DMS53 (cell line): ENCODE measurements at places on chromosomes 1 and 21.

DNA sequence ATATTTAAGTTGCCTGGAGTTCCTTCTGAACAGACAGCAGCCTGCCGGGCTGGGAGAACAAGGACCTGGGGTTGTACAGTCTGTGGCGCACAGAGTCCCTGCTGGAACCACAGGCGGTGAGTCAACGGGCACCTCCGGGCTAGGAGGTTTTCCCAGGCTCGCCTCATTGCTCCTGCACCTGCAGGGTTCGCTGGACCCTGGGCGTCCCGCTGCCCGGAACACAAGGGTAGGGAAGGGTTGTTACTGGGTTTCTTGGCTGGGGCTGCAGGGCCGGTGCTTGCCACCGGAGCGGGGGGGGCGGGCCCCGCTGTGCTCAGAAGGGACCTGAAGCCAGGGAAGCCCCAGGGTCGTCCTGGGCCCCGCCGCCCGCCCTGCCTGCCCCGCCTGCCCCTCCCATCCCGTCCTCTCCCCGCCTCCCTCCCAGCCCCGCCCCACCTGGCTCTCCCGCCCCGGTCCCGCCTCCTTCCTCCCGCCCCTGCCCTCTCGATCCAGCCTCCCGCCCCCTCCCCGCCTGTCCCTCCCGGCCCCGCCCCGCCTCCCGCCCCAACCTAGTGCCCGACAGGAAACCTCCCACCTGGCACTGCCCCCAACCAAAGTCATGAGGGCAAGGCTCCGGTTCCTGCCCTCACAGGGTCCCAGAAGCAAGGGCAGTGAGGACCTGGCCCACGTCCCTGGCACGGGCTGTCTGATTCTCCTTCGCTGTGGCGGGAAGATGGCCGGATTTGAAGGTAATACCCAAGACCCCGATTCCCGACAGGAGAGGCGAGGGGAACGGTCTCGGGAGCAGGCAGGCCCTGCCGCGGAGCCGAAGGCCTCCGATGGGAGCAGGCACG is 6.8 kb downstream of the JMJD4 start:
- DNase-seq: peak; percentile 95

GRCh38 chr1:59505596-59506028 is 208.7 kb downstream of the FGGY start:
- no peak for DNase-seq

DNA sequence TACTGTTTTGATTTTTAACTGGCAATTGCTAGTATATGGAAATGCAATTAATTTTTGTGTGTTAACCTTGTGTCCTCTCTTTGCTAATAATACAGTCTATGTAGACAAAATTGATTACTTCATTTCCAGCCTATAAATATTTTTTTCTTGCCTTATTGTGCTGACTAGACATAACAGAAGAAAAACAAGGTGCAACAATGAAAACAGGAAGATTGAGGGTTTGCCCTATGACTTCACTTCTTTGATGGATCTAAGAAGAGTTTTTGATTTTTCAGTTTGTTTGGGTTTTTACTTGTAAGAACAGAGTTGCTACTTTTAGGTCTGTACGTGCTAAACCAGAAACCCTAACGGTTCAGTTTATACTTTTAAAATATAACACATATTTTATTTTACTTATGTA is 8.5 kb upstream of the CNIH4 start:
- DNase-seq: no peak

GRCh38 chr1:19390901-19391595 is 78.9 kb downstream of the SLC66A1 start:
- peak; percentile 64 for DNase-seq

GRCh38 chr1:151502035-151502700 is 9.0 kb upstream of the CGN start:
- DNase-seq: no peak

DNA sequence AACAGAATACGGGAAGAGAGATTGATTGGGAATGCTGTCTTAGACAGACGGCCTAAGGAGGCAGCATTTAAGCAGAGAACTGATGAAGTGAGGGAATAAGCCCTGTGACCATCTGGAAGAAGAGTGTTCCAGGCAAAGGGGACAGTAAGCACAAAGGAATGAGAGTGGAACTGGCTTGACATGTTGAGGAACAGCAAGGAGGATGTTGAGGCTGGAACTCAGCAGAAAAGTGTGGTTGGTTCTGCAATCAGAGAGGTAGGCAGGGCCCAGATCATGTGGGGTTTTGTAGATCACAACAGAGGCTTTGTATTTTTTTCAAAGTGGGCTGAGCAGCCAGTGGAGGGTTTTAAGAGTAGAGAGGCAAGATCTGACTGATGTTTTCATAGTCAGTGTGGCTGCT is 157.4 kb downstream of the DNM3 start:
- DNase-seq: no peak

DNA sequence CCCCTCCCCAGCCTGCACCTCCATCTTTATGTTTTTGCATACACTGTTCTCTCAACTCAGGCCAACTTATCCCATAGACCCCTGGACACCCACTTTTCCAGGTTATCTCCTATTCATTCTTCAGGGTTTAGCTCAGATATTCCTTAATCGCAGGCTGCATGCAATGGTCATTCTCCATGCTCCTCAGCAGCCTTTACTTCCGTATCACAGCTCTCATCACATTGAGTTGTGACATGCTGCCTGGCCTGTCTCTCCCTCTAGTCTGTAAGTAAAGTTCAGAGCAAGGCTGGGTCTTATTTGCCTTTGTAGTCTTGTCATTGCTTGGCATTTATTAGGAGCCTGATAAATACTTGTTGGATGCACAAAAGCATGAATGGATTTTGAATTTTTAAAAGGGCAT is 6.9 kb downstream of the DNAJC6 start:
- no peak for DNase-seq

DNA sequence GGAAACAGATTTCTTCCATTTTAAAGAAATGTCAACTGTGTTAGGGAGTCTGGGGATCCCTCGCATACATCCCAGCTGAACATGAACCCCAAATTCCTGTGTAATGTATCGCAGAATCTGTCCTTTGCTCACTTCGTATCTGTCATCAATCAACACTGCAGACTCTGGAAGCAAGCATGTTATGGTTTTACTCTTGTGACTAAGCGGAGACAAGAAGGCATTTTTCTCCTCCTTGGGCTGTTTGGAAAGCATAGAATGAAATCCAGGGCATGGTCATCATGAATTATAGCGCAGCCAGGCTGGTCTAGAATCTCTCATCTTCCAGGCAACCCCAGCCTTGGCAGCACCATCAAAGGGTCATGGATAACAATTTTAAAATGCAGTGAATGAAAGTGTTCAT is 290.2 kb downstream of the KIF26B start:
- DNase-seq: no peak

DNA sequence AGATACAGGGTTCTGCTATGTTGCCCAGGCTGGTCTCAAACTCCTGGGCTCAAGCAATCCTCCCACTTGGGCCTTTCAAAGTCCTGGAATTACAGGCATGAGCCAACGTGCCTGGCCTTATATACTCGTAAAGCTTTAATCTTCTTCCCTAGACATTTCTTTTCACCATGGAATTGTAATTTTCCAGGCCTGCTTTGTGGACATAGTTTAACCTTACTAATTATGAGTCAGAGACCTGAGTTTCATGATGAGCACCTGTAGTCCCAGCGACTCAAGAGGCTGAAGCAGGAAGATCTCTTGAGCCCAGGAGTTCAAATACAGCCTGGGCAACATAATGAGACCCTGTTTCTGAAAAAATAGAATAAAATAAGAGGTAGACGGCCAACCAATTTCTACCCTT is 12.3 kb downstream of the PATJ start:
- DNase-seq: peak; percentile 85

- peak; percentile 7 for DNase-seq
These were observed 134.6 kb downstream of the TENT5C start for GRCh38 chr1:117740496-117740895.

DNA sequence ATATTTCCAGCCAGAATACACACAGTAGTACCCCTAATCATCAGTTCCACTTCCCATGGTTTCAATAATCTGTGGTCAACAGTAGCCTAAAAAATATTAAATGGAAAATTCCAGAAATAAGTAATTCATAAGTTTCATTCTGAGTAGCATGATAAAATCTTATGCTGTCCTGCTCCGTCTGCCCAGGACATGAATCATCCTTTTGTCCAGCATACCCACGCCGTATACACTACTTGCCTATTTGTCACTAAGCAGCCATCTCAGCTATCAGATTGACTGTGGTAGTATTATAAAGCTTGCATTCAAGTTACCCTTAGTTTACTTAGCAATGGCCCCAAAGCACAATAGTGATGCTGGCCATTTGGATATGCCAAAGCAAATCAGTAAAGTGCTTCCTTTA is 118.7 kb downstream of the SLC5A9 start:
- DNase-seq: no peak

DNA sequence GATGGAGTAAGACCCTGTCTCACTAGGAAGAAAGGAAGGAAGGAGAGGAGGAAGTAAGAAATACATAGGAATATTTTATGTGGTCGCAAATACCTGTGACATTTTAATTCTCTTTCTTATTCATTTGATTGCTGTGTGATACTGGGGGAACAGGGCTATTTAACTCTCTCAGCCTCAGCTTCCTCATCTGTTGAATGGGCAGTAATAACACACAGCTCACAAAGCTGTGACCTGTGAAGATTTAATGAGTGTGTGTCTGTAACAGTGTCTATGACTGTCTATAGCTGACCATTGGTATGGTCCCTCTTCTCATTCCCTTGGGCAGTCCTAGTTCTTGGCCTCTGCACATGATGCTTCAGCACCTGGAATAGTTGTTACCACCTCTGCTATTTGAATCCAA is 13.6 kb upstream of the GPR161 start:
- no peak for DNase-seq

GRCh38 chr1:115077286-115077983 is 11.9 kb downstream of the TSPAN2 start:
- DNase-seq: no peak

DNA sequence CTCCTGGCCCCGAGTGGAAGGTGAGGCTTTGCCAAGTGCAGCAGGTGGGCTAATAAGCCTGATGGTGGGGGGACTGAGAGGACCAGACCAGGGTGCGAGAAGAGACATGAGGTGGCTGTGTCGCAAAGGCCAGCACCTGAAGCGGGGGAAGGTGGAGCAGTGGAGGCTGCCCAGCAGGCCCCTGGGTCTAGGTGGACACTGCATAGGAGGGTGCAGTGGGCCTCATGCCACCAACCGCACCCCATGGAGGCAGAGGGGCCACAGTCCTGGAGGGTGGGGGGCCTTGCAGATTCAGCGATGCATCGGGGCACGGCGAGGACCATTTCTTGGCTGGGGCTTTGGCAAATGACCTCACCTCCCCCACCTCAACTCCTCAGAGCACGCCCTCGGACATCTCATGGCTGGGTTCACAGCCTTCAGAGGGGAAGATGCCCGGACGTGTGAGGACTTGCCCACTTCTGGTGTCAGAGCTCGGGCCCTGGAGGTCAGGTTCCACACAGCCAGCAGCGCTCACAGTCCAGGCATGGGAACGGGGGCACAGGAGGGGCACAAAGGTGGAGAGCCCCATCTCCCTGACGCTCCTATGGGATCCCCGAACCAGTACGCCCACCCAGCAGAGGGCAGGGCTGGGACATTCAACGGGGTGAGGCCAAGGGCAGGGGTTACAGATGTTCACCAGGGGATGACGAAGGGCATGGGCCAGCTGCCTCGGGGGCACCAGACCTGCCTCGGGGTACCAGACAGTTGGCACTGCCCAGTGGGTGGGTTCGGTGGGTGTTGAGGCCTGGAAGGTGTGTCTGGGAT is 35.4 kb downstream of the UBE2G2 start:
- no peak for DNase-seq

- DNase-seq: no peak
These were observed 87.0 kb upstream of the ZC3H11B start for GRCh38 chr1:219699870-219700269.

GRCh38 chr1:119632103-119632490 is 16.0 kb downstream of the ZNF697 start:
- no peak for DNase-seq
